ENCODE measurements at places on chromosomes 3 and 15.

GRCh38 chr3:71511446-71511845 lies 72.1 kb downstream of the FOXP1 start:
- H3K36me3 ChIP-seq: no peaks in the 10 kb centered on the region
- H3K27me3 ChIP-seq: no peaks in the 10 kb centered on the region
- H3K4me3 ChIP-seq: no peak overlapping the region
- H3K27ac ChIP-seq: no peak overlapping the region

DNA sequence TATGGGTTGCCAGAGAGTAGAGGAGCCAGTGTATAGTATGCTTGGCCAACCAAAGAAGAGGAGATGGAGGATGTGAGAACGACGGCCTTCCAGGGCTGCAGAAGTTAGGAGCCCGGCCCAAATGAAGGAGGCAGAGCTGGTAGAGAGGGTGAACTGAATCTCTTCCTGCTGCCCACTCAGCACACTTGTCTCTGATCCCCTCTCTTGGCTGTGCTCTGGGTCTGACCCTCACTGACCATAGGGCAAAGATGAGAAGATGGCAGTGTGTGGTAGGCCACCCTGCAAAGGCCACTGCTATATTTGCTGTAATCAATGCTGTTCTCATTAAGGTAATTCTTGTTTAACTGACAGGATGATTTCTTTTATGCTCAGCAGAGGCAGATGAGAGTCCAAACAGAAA lies 256.0 kb downstream of the OCA2 start:
- H3K4me3 ChIP-seq: no peak overlapping the region
- no peak for DNase-seq
- no peaks in the 10 kb centered on the region for H3K27me3 ChIP-seq
- H3K4me1 ChIP-seq: no peaks in the 10 kb centered on the region
- no peaks in the 10 kb centered on the region for H3K36me3 ChIP-seq

GRCh38 chr15:24823473-24823872 lies 131.3 kb upstream of the SNRPN start:
- H3K36me3 ChIP-seq: no peaks in the 10 kb centered on the region
- no peak overlapping the region for H3K4me3 ChIP-seq
- H3K4me1 ChIP-seq: no peaks in the 10 kb centered on the region

GRCh38 chr15:67303490-67304363 lies 49.1 kb downstream of the IQCH start:
- no peak overlapping the region for H3K27ac ChIP-seq
- H3K36me3 ChIP-seq: no peaks in the 10 kb centered on the region
- DNase-seq: no peak
- H3K4me1 ChIP-seq: no peaks in the 10 kb centered on the region

- no peak for DNase-seq
- no peak overlapping the region for H3K27ac ChIP-seq
- H3K36me3 ChIP-seq: no peaks in the 10 kb centered on the region
- no peak overlapping the region for H3K4me3 ChIP-seq
- H3K4me1 ChIP-seq: no peaks in the 10 kb centered on the region
- peaks cover 77% of the 10 kb centered on the region for H3K27me3 ChIP-seq
Observed at GRCh38 chr3:49867400-49867799, 2.3 kb downstream of the CAMKV start.

DNA sequence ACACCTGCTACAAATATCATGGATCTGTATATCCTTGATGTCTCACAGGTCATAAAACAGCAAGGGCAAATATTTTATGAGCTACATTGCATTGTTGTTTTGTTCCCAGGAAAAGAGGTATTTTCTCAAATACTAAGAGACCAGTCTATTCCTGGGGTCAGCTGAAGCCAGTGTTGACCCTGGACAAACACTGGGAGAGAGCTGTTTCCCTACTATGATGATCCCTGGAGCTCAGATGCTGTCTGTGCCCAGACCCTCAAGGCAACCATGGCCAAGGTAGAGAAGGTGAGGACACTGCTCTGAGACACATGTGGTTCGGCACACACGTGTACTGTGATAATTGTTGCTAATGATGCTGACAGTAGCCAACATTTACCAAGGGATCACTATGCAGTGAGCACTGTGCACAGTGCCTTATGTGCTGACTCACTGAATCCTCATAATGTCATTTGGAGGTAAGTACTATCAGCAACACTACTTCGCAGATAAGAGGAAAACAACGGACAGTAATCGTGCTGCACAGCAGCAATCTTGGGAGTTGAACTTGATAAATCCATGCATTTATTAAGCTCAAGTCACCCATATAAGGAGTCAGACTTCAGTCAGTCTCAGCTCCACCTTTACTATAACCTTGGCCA lies 943.6 kb downstream of the FHIT start:
- no peaks in the 10 kb centered on the region for H3K27me3 ChIP-seq
- H3K4me3 ChIP-seq: no peak overlapping the region
- no peak for DNase-seq
- no peaks in the 10 kb centered on the region for H3K4me1 ChIP-seq
- H3K36me3 ChIP-seq: no peaks in the 10 kb centered on the region
- no peak overlapping the region for H3K27ac ChIP-seq

Data from central memory CD8-positive, alpha-beta T cell (primary cell).